Thoracic aorta (tissue), 2 donors: ENCODE measurements at places on chromosomes 1 and 21.

DNA sequence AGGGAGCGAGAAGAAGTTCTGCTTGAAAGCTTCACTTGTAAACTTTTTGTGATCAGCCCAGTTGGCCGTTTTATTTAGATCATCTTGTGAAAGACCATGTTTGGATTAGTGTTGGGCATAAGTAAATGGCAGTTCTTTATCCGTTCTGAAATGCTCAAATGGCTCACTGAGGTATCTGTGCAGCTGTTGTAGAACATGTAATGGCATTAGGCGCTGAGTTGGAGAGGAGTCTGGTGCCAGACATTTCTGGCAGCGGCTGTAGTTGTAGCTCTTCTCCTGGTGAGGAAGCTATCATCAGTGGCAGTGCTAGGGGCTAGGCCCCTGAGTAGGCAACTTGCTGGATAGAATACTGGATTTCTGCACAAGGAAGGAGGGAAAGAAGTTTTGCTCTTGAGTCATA is 321.6 kb downstream of the LMO4 start:
- no peak for DNase-seq

DNA sequence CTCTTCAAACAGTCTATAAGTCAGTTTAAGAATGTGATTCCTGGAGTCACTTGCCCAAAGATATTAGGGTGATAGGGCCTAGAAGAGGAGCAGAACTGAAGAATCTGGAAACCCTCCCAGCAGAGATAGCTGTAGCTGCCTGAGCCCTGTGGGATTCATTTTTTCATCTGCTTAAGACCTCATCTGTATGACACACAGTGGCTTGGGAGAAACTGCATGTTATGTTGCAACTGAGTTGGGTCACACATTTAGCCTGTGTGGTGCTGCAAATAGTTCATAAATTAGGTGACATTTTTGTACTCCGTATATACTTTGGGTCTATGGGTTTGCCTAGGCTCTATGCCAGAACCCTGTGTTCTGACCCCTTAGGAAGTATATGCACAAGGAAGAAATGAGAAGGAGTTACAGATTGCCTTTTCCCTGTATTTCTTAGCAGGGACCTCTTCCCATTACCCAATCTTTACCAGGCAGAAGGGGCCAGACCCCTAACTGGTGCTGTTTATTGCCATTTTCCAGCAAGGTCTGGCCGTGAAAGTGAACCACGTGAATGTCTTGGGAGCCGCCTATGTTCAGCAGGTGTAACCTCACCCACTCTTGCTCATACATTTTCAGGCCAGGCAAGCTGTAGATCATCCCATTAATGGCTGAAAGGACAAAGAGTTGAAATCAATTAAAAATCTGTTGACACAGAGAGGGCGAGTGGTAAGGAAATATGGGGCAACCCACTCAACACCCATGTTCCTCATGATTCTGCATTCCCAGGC is 41.9 kb upstream of the SLC19A2 start:
- DNase-seq = no peak

DNA sequence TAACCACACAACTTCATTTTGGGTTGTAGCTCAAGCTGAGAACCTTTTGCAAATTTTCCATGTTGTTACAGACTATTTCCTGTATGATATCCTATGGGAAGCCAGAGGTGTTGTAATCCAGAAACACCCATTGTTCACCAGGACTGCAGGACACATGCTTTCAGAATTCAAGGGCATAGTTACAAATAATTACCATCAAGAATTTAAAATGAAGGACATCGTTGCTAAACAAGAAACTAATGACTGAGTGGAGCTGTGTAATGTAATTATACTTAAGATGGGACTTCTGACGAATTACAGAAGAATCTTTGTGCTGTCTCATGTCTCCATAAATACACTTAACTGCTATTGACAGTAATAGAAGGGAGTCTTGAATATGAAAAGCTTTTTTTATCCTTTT is 47.6 kb upstream of the HOOK1 start:
- DNase-seq = no peak

DNA sequence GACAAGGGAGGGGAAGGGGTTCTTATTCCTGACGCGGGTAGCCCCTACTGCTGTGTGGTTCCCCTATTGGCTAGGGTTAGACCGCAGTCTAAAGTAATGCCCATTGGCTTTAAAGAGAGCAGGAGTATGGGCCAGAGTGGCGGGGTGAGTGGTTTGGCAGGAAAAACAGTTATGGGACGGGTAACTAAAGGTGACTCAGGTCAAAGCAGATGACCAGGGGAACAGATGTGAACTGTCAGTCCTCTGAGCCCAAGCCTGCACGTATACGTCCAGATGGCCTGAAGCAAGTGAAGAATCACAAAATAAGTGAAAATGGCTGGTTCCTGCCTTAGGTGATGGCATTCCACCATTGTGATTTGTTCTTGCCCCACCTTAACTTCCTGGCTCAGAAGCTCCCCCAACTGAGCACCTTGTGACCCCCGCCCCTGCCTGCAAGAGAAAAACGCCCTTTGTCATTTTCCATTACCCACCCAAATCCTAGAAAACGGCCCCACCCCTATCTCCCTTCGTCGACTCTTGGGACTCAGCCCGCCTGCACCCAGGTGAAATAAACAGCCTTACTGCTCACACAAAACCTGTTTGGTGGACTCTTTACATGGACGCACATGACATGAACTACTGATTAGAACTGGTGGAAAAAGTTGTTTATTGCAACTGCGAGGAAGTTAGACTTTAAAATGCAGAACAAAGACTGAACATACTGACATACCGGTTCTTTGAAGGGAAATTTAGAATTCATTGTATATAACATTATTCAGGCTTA is 758 bp upstream of the ATAD3B start:
- no peak for DNase-seq

DNA sequence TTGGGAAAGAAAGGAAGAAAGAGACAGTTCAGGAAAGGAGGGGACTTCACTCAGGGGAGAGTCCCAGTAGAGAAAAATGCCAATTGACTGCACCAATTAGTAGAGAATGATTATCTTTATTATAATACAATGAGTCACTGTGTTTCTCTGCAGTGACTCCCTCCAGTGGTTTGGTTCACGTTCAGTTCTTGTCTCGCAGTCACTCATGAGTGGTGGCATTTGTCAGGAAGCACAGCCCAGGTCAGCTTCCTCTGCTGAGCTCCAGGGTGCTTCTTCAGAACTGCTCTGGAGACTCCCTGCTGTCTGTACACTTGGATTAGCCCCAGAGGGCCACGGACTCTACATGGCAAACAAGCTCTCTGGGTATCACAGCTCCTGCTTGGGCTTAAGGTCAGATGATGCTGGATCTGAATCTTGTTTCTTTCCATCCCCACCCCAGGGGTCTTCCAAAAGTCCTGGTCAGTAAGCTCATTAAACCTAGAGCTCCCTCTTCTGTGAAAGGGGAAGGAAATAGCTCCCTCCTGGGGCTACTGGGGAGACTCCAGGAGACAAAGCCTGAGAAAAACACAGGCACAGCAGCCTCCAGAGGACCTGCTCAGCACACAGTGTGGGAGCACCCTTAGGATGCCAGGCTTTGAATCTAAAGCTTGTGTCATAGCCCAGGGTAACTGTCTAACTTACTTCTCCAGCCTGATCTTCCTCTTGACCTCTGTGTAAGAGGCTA is 619.0 kb downstream of the AJAP1 start:
- no peak for DNase-seq

GRCh38 chr21:37164742-37165141 is 91.7 kb downstream of the TTC3 start:
- DNase-seq = no peak

GRCh38 chr1:46549697-46550681 is 1.5 kb downstream of the KNCN start:
- no peak for DNase-seq

DNA sequence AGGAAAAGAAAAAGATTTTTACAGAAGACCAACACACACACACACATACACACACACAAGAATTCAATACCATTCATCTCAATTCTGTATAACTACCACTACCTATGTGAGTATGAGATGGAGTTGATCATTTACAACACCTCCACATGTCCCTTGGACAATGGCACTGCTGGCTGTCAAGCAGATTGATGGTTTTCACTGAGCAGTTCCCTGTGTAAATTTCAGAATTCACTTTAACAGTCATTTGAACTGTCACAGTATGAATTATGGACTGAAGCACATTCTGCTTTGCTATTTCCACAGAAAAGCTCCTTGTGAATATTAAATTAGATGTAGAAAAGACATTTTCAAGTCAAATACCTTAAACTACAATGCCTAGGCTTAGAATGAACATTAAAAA is 14.3 kb downstream of the KCNT2 start:
- DNase-seq = no peak

- DNase-seq = no peak
Observed at GRCh38 chr1:79811173-79811572, 804.6 kb upstream of the ADGRL4 start.

DNA sequence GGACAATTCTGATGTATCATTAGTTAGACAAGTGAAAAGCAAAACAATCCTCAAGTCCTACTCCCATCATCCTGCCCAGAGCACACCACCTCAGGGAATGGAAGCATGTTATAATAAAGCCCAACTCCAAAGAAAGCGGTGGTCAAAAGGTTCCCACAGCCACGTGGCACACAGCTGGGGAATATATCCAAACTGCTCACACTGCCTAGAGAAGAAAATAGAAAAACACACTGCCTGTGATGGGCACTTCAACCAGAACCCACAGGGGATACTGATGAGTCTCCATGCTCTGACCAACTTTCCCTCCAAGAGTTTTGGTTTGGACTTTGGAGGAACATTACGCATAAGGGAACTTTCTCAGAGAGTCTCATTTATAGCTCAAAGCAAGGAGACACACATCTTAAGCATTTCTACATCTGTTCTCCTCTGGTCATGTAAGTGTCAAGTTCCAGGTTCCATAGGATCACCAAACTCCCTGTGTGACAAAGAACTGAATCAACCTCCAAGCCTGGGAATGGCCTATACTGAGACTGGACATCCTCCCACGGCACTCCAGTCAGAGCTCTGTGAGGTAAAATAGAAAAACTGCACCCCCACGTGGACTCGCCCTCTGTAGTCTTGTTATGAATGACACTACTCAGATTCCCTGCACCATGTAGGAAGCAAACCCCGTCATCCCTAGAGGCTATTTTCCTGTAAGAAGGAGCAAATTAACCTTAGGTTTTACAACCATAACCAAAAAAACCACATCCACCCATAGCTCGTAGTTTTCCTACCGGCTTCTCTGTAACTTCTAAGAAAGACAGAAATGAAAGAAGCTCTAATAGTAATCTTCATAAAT is 12.2 kb downstream of the DSTYK start:
- no peak for DNase-seq

DNA sequence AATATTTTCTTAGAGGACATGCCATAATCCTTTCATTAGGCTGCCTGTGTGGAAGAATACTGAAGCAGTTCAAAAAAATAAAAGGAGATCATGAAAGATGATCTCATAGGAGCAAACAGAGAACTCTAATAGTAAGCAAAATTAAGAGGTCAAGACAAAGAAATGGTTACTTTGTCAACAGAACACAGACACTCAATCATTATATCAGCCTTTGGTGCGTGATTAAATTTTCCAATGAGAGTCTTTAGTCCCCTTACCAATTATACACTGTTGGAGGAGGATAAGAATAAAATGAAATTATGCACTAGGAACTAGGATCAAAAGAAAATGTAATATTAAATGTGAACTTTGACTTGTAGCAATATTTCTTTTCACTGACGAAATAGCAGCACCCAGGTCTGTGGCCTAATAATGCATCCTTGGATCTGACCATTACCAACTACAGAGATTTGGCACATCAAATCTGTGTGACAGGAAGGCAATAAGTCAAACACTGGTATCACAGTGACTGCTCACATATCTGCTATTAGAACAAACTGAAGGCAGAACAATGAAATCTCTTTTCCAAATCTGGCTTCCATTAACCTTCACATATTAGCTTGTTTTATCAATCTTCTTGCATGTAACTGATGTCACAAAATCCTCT is 1812.9 kb downstream of the PLA2G4A start:
- no peak for DNase-seq

DNA sequence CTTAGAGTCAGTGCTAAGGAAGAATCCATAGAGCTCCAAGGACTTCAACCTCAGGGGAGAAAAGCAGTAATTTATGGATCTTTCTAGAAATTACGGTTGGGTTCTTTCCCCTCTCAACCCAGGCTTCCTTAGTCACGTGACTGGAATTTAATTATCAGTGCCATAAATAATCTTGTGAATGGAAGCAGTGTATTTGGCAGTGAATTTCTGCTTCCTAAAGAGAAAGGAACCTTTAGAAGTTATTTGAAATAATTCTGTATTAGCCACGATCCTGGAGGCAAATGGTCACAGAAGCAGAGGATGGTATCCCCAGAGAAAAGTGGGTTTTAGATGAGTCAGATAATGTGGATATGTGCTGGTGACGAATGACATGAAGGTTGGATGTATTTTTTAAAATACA is 89.6 kb downstream of the NFIA start:
- no peak for DNase-seq

- DNase-seq = no peak
Observed at GRCh38 chr1:179876300-179876715, 1.3 kb downstream of the TOR1AIP2 start.

DNA sequence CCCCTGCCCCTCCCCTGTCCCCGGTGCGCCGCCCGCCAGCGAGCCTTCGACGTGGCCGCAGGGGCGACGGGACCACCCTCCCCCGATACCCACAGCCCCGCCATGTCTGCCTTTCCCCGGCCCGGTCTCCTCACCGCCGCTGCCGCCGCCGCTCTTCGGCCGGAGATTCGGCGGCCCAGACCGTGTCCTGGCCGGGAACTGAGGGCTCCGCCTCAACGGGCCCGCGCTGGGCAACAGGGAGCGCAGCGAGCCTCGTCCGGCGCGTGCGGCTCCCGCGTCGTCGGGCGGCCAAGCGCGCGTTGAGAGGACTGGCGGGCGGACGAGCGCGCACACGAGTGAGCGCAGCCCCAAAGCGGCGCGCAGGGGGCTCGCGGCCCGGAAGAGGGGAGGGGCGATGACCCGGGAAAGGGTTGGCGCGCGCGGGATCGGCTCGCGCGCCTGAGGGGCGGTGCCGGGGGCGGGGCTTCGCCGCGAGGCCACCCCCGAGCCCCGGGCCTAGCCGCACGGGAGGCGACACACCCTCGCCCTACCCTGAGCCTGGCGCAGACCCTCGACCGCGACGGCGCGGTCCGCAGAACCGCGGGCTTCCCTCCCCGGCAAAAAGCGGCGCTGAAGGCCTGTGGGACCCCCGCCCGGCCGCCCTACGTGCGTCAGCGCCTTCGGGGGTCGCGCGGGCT is at the start of gene BTG3:
TSS of gene BTG3 (minus strand) at position 337 of the 677 bp plus-strand sequence. CDS start 3,757 bp downstream, outside the sequence.
- peak; percentile 13 for DNase-seq

DNA sequence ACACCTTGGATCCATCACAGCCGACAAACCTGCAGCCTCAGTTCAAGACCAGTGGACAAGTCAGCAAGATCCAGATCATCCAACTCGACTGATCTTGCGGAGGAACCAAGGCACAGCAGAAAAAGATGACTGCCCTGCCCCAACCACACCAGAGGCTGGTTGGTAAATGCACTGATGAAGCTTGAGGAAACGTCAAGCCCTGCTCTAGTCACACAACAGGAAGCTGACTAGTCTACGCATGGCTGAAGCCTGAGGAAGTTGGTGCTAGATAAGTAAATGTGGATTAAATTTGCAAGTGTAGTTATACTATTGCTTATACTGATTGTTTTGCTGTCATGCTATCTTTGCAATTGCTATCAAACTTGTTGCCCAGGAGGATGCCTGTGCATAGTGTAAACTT is 89.0 kb downstream of the LIPI start:
- DNase-seq = no peak
